ENCODE measurements at places on chromosomes 16 and 17.

- DNase-seq = no peak
Observed at GRCh38 chr17:65515959-65516948, 45.2 kb downstream of the AXIN2 start.

- no peak for DNase-seq
Observed at GRCh38 chr17:40058186-40058784, 4.1 kb upstream of the MED24 start.

DNA sequence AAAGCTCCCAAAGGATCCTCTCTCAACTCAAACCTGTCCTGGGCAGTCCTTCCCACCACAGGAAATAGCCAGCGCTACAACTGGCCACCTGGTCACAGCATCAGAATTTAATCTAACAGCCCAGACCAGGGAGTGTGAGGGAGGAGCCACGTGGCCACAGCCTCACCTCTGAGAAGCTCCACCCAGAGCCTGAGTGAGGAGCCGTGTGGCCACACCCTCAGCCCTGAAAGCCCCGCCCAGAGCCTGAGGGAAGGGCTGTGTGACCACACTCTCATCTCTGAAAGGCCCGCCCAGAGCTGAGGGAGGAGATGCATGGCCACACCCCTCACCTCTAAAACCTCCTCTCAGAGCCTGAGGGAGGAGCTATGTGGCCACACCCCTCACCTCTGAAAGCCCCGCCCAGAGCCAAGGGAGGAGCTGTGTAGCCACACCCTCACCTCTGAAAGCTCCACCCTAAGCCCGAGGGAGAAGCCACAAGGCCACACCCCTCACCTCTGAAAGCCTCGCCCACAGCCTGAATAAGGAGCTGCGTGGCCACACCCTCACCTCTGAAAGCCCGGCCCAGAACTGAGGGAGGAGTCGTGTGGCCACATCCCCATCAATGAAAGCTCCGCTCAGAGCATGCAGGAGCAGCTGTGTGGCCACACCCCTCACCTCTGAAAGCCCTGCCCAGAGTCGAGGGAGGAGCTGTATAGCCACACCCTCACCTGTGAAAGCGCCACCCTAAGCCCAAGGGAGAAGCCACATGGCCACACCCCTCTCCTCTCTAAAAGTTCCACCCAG, 28.6 kb downstream of the SLC38A8 start:
- DNase-seq = no peak

DNA sequence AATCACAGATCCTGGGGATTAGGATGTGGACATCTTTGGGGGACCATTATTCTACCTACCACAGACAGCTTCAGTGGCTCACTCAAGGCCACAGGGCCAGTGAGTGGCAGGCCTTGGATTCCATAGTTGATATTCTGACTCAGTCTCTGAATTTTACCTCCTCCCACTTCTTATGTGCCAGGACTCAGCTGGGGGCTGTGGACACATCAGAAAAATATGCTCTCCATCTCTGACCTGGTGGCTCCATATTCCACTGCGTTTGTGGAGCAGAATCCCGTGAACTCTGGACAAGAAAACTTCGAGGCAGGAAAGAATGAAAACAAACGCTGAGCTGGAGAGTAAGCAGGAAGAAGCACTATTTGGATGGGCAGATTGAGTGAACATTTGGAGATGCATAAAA, 301.8 kb upstream of the MAF start:
- peak; percentile 47 for DNase-seq

- DNase-seq = no peak
Observed at GRCh38 chr16:31215287-31216162, 1.4 kb downstream of the PYDC1 start.

Data from brain pericyte (primary cell).